ENCODE measurements at places on chromosomes 3 and 15.

DNA sequence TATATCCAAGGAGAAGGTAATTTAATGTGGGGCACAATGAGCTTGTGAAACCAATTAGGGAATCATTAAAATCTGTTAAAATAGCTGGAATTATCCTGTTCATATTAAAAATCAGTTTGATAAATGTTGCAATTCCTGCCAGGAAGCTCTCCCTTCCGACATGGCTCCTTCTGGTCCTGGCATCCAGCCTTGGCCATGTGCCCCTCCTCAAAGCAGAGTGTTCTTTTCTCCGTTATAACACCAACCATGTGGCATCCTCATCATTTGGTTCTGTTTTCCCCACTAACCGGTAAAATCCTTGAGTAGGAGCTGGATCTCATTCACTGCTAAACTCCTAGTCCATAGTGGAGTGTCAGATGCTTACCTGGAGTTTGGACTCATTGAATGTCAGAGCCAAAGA, 127.2 kb downstream of the ARNT2 start:
- no peak for DNase-seq

- DNase-seq = no peak
These were observed 341.4 kb upstream of the SGO1 start for GRCh38 chr3:20527368-20527767.

DNA sequence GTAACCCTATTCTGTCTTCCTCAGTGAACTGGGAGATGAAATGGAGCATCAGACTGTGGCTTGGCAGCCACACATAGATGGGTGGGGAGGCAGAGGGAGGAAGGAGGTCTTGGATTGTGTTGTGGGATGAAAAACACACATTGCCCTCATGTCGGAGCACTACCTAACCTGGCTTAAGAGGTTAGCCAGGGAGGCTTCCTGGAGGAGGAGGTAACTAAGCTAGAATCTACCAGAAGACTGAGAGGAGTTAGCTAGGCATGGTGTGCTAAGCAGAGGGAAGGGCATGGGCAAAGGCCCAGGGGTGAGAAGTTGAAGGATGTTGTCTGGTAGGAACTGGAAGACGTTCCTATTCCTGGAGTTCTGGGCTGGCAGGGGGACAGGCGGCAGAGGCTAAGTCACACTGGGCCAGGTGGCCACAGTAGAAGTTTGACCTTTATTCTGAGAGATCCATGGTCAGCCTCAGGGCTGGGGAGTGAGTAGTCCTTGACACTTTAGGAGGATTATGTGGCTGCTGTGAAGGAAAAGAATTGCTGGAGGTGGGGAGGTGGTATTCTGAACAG, 7.7 kb upstream of the PRKCD start:
- DNase-seq = no peak

DNA sequence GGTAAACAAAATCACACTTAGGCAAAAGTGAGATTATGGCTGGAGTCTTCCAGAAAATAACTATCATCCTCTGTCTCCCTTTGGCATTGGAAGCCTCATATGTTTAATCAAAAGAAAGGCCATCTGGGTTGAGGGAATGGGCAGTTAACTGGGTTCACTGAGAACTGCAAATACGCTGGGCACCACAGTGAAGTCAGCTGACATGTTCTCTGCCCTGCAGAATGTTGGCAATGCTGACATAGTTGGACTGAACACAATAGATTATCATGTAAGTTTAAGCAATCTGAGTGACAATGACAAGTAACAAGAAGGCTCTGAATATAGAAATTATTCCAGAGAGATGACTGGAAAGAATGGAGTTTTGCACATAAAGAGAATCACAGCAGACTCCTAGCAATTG, 43.8 kb upstream of the SLC25A26 start:
- DNase-seq = no peak

DNA sequence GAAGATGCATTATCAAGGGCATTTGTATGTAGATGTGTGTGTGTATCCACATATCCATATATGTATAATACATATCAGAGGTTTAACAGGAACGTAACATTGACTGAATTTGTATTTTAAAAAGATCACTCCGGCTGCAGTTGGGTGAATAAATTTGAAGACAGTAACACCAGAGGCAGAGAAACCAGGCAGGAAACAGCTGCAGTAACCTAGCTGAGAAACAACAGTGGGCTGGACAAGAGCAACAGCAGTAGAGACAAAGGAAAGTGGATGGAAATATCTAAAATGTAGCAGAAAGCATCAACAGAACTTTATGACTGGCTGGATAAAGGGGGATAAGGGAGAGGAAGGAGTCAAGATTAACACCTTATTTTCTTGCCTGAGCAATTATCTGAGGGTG, 68.3 kb upstream of the SETMAR start:
- no peak for DNase-seq

DNA sequence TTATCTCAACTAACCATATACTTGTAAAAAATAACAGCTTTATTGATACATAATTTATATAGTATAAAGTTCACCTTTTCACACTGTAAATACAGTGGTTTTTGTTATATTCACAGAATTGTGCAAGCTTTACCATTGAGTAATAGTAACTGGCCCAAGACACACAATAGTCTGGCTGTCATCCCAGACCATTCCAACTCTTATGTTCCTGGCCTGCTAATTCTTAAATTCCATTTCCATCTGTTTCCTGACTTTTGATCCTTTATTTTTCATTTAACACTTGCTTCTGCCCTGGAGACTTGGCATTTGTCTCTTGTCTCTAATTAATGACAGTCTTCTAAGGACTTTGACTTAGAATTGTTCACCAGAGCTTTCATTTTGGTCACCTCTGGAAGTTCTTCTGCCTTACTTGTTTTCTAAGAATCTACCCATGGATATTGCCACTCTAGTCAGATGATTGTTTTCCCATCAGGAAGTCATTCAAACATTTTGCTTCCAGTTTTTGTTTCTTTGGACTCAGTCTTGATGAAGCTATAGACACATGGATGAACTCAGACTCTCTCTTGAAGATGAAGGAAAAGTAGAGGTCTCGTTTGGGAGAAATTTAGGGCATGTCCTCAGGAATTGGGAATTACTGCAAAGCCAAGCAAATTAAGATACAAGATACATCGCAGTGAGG, 27.2 kb upstream of the PLSCR4 start:
- DNase-seq = no peak

- no peak for DNase-seq
These were observed 18.4 kb upstream of the CCR2 start for GRCh38 chr3:46335541-46335940.

GRCh38 chr3:52810923-52811322, 16.3 kb downstream of the ITIH3 start:
- DNase-seq = no peak

- no peak for DNase-seq
These were observed 59.6 kb upstream of the MRPS22 start for GRCh38 chr3:139284221-139284620.

GRCh38 chr3:105429034-105429762, 62.5 kb downstream of the ALCAM start:
- DNase-seq = no peak

- DNase-seq = no peak
These were observed 8.4 kb downstream of the STT3B start for GRCh38 chr3:31541089-31541488.

GRCh38 chr3:59796456-59796855, 746.6 kb upstream of the CFAP20DC start:
- no peak for DNase-seq

DNA sequence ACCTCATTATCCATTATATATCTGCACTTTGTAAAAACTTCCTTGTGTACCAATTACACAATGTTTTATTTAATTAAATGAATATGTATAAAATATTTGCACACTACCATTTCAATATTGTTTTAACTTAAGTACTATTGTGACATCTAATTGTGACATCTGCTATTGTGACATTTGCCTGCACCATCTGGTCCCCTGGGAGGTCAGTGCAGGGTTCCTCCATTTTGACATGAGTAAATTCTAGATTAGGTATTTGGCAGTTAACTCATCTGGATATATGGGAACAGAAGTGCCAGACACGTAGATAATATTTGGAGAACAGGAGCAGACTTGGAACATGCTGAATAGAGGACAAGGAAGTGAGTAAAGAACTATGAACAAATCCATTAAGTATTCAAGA, 332.1 kb downstream of the VGLL3 start:
- DNase-seq = no peak

DNA sequence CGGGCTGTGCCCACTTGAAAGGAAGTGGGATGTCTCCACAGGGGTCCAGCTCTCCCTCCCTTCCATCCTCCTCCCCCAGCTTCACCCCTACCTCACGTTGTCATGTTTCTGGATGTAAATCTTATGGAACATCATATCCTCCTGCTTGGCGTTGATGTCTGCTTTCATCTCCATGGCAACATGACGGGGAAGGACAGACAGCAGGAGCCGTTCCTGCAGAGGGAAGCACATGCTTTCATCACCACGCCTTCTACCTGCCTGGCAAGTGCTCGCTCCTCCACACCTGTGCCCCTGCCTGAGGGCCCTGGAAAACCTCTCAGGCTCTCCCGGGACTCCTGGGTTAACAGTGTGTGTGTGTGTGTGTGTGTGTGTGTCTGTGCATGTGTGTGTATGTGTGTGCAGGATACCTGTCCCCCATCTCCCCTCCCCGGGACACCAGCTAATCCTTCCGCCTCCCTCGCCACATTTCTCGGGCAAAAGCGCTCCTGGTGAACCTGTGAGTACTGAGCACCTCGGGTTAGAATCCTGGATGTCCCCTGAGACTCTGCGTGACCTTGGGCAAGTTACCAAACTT, 101.1 kb downstream of the ADCY5 start:
- peak; percentile 42 for DNase-seq

- no peak for DNase-seq
These were observed 124.3 kb upstream of the PTX3 start for GRCh38 chr3:157312376-157312745.
